Stimulated activated CD4-positive, alpha-beta T cell treated with anti-CD3 and anti-CD28 coated beads, TNF-alpha, amount 100 ng/mL, for 4 hours (primary cell): ENCODE measurements at places on chromosomes 4 and X.

GRCh38 chrX:9338986-9339385 lies 125.9 kb upstream of the TBL1X start:
- DNase-seq, result no peak

GRCh38 chr4:168632301-168632725 lies 135.5 kb downstream of the PALLD start:
- no peak for DNase-seq

GRCh38 chrX:96987228-96987627 lies 103.5 kb downstream of the RPA4 start:
- DNase-seq, result no peak

- no peak for DNase-seq
Observed at GRCh38 chrX:10433296-10433965, 187.0 kb downstream of the MID1 start.

GRCh38 chrX:78658845-78659744 lies at the start of gene RTL3:
Gene RTL3, minus strand, starts transcription at chrX:78659328. Its CDS starts 908 bp downstream, at chrX:78658420.
- no peak for DNase-seq

DNA sequence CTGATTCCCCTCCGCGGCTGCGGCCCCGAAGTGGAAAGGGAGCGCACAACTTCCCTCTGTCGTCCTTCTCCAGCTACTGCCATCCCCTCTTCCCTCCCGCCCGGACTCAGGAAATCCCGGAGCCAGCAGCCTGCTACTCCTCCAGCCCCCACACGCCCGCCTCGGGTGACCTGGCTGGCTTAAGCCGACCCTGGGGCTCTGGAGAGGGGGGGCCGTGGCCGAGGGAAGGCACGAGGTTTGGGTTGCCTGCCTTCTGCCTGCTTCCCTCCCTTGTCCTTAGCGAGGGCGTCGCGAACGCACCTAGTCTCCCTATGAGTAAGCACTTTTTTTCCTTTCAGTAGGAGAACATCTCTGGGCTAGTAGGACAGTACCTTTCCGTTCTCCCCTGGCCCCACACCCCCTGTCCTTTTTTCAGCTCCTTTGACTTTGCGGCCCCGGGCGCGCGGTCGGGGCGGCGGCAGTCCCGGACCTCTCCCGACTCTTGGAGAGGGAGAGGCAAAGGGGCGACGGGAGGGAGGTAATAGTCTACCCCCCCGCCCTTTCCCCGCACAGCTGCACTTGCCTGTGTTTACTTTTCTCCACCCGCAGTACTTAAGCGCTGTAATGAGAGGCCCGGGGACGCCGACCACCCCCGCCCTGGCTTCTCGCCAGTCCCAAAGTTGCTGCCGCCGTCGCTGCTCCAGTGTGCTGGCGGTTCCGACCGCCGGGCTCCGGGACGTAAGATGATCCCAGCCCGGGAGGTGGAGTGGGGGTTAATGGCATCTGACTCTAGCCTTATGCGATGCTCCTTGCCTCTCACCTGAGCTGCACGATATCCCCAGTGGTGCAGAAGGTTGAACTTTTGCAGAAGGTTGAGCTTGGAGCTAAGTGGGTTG lies 868 bp downstream of the PLS3 start:
- no peak for DNase-seq

DNA sequence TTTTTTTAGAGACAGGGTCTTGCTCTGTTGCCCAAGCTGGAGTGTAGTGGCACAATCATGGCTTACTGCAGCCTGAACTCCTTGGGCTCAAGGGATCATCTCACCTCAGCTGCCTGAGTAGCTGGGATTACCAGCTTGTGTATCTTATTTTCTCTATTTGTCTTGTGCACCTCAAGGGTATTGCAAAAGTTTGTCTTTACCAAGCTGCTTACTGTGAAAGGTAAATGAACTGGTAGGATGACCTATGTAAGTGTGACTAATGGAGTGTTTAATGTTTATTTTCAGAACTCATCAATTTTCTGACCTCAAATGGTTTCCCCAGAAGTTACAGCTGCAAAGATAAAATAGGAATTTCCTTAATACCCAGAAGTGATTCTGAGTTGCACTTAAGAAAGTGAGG lies 5.3 kb upstream of the FGA start:
- DNase-seq, result no peak

- no peak for DNase-seq
Observed at GRCh38 chr4:63218856-63219255, 1190.4 kb downstream of the TECRL start.

DNA sequence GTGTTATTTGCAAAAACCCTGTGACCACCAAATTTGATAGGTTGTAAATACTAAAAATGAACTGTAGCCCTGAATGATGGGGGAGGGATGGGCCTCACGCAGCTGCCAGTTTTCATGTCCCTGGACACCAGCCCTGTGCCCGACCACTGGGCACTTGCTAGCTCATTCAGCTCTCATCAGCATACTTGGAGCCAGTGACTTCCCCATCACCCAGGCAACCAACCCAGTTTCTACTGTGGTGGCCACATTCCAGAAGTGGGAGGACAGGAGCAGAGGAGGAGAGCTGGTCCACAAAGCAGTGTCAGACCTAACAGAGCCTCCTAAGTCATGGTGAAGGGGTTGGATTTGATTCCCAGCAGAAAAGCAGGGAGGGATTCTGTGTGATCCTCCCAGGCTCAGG lies 128.2 kb downstream of the CPEB2 start:
- DNase-seq, result no peak

- no peak for DNase-seq
Observed at GRCh38 chrX:111041018-111041462, 55.0 kb upstream of the PAK3 start.

- DNase-seq, result no peak
Observed at GRCh38 chrX:21632027-21632426, 26.1 kb downstream of the KLHL34 start.

DNA sequence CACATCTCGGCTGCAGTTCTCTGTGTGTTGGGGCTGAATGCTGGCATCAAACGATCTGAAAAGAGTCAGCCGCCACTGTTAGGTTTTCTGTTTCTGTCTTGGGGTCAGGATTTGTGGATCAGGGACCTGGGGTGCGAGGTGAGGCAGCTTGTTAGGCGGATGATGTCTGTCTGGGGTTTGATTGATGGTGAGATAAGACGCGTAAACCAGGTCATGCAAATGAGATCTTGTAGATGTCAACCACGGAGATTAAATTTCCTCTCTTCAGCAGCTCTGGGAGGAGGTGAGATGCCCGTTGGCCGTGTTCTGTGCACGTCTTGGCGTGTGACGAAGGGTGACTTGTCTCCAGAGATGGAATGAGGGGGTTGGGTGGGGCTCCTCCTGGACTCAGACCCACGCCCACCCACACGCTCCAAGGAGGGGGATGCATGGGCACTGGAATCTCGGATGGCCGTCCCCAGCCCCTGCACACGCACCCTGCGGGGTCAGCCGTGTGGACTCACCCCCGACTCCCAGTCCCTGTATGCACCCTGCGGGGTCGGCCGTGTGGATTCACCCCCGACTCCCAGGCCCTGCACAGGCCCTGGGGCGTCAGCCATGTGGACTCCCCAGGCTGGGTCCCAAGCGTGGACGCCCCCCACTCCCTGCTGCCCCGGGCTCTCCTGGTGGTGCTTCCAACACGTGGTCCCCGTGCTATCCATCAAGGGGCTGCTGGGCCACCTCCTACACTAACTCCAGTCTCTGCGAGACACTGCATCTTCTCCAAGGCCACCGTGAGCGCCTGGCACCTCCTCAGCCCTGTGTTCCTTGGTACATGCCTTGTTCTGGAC lies 16.0 kb upstream of the UVSSA start:
- DNase-seq, result no peak

- no peak for DNase-seq
Observed at GRCh38 chr4:78057135-78057599, at the start of gene FRAS1. Gene FRAS1, plus strand, starts transcription at chr4:78057323. Its CDS starts 687 bp downstream, at chr4:78058010.

DNA sequence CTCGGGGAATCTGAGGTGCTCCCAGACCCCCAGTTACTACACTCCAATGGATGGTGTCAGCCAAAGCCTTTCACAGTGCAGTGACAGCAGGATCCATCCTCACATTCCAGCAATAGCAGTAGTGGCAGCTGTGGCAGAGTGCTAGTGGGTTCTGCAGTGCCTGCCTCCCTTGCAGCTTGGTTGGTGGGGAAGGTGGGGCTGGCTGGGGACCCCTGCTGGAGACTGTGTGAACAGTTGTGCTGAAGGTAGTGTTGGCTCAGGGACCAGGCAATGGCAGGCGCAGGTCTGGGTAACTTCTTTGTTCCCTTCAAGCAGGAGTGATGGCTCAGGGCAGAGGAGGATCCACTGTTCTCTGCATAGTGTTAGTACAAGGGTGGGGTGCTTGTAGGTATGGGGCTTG lies 343.7 kb upstream of the TRAM1L1 start:
- DNase-seq, result no peak

DNA sequence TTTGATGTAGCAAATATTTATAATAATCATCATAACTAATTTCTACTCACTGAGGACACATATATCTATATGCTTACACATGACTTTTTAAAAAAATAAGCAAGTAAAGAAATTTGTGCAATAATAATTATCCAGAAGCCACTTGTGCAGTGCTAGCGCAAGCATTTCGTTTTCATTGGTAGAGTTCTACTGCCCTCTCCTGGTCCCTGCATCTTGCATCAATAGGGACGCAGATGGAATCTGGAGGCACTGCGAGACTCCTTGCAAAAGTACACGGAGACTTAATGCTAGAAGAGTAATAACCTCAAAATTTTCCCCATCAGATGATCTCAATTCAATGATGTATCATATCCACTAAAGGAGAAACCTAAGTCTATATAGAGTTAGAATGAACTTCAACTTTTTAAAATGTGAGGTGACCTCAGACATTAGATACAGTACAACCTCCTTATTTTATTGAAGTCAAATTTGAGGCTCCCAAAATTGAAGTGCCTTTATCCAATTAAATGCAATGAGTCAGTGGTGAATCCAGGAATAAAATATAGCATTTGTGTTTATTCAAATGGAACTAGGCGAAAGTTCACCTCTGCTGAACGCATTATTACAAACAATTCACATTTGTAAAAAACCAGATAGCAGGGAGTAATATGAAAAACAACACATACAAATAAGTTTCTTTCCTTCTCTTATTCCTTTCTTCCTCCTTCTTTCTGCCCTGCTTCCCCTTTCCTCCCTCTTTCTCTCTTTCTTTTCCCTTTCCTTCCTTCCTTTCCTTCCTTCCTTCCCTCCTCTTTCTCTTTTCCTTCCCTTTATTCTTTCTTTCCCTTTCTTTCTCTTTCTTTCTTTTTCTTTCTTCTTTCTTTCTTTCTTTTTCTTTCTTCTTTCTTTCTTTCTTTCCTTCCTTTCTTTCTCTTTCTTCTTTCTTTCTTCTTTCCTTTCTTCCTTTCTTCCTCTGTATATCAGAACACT lies 450.0 kb downstream of the ANKRD50 start:
- DNase-seq, result no peak

- no peak for DNase-seq
Observed at GRCh38 chr4:20882500-20882899, 182.2 kb downstream of the PACRGL start.

- no peak for DNase-seq
Observed at GRCh38 chrX:24838629-24839028, 144.9 kb downstream of the POLA1 start.

- DNase-seq, result no peak
Observed at GRCh38 chr4:153622778-153623240, 61.3 kb upstream of the TLR2 start.

DNA sequence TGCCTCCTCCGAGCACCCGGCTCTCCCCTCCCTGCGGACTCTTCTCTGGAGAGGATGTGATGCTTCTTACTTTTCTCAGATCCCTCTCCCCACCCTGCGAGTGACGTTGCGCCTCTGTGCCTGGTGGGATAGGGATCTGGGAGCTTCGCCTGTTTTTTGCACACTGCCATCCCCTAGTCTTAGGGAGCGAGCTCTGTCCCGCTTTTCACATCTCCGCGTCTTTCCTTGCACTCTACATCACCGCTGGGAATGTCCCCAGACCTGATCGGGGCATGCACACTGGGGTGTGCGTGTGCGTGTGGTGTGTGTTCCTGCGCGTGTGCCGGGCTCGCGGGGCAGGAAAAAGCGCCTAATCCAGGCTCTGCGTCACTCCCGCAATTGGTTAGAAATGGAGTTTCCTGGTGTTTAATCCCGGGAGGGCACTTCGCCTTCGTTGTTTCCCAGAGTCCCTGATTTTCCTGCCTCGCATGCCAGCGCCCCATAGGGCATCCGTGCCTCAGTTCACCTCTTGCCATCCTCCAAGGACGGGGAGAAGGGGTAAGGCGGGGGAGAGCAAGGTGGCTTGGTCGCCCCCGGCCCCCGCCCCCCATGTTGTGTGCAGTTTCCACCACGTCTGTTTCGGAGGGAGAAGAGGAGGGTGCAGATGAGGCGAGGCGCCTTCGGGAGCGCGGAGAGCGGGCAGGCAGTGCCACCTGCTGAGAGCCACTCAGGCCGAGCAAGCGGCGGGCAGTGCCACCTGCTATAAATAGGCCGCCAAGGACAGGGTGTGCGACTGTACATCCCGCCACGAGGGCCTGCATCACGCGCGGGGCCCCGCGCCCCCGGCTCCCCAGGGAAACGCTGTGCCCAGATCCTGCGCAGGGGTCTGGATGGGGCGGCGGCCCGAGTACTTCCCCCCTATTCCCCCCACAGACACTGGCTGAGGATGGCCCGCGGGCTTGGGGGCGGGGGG lies 759 bp upstream of the TBC1D1 start:
- DNase-seq, result peak; percentile 11

DNA sequence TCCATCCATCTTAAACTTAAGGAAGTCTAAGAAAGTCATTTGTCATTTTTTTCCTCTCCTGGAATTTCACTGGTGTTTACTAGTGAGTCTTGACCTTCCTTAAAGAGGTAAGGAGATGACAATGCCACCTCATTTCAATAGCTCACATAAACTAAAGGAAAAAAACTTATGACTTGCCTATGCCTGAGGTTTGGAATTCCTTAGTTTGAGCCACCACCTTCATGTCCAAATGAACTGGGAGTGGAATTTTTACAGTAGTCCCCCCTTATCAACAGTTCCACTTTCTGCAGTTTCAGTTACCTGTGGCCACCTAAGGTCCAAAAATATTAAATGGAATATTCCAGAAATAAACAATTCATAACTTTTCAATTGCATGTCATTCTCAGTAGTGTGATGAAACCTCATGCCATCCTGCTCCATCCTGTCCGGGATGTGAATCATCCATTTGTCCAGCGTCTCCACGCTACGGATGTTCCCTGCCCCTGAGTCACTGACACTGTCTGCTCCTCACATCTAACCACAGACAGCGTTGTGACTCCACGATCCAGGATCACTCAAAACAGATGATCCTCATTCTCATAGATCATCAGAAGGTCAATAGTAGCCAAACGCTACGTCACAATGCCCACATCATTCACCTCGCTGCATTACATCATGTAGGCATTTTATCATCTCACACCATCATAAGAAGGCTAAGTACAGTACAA lies 177.4 kb downstream of the SH3KBP1 start:
- no peak for DNase-seq

DNA sequence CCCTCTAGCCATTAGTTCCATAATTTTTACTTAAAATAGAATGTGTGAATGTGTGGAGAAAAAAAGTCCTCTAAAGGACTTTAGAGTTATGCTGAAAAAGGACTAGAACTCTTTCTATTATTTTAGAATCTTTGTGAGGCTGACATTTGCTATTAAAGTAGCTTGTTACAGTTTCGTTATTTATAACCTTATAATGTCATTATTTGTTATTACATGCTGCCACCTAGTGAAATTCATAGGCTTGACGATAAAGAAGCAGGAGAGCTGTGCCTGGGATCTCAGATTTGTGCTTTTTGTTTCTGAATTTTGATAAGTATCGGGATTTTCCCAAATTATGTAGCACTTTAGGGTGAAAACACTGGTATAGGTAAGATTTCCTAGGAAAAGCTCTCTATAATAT lies 38.5 kb upstream of the TAPT1 start:
- no peak for DNase-seq
